IMR-90 (cell line): ENCODE measurements at places on chromosomes 7 and 10.

- DNase-seq = no peak
Observed at GRCh38 chr7:19674266-19674960, 34.4 kb downstream of the POLR1F start.

DNA sequence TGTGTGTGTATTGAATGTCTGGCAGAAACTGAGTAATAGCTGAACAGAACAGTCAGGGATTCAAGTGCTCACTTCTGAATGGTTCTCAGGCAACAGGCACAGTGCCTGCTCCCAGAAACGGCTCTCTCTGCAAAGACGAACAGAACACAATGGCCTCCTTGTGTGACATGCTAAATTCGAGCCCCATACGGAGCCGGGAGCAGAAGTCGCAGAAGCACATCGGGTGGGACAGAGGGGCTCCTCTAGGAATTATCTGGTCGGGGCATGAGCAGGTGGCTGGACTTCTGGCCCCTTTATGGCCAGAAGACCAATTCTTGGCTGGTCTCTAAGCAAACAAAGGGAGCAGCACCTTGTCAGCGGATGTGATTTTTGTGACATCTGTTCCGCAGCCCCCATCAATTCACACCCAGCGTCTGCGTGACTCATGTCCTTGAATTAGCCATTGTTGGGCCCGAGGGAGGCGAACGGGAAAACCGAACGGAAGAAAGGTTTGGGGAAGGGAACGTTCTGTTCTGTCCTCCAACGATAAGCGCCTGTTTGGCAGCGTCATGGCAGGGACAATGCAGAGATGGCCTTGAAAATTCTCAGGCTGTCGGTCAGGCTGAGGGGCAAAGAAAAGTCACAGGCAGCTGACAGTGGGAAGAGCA is 47.3 kb upstream of the NPTX2 start:
- DNase-seq = no peak

- DNase-seq = no peak
Observed at GRCh38 chr10:118181021-118181420, 134.3 kb upstream of the RAB11FIP2 start.

GRCh38 chr10:32961895-32962369 is 3.9 kb upstream of the ITGB1 start:
- DNase-seq = peak; percentile 93

DNA sequence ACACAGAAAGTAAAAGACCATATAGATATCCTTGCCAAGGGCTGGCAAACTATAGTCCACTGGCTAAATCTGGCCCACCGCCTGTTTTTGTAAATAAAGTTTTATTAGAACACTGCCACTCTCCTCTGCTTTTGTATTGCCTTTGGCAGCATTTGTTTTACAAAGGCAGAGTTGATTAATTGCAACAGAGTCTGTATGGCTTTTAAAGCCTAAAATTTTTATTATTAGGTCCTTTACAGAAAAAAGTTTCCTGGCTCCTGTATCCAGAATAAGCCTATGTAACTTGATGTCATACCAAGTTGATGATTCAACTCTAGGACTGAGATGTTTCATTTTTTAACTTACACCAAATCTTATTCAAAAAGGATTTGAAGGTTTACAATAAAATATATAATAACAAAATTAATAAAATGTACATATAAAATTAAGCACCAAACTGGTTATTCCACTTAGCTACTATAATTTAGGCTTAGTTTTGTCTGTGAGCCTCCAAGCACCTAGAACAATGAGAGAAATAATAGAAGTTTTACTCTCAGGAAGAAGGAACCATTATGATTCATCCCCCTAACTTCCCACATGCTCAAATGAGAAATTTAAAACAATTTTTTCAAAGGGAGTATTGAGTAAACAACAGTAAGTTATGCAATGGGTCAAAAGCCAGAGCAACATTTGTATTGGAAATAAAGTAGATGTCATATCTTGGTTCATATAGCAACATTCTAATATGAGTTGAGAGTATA is 31.9 kb downstream of the CPED1 start:
- peak; percentile 72 for DNase-seq

DNA sequence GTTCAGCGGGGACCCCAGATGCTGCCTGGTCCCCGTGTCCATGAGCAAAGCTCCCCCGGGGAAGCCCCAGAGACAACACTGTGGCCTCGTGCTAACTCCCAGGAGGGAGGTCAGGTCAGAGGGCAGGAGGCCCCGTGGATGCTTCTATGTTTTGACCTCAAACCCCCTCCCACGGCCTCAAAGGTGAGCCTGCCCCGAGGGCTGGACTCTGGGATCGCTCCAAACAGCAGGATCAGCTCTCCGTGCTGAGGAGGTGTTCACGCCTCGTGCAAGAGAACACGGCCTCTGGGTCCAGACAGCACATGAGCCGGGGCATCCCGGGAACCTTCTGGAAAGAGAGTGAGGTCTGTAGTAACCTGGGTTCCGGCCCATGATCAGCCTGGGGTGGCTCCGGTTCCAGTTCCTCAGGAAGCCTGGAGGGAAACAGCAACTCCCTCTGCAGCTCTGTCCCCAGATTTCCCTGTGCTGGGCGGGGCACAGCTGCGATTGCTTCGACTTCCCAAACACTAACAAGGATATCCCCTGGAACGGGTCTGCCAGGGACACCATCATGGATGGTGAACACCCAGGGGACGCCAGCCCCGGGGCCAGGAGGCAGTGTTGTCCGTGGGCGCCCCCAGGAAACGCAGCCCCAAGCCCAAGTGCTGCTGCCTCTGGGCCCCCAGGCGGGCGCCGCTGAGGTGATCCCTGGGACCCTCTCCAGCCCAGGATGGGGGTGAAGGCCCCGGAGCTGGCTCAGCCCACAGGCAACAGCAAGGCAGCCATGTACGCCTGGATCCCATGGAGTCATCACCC is 18.0 kb upstream of the INPP5A start:
- DNase-seq = no peak

DNA sequence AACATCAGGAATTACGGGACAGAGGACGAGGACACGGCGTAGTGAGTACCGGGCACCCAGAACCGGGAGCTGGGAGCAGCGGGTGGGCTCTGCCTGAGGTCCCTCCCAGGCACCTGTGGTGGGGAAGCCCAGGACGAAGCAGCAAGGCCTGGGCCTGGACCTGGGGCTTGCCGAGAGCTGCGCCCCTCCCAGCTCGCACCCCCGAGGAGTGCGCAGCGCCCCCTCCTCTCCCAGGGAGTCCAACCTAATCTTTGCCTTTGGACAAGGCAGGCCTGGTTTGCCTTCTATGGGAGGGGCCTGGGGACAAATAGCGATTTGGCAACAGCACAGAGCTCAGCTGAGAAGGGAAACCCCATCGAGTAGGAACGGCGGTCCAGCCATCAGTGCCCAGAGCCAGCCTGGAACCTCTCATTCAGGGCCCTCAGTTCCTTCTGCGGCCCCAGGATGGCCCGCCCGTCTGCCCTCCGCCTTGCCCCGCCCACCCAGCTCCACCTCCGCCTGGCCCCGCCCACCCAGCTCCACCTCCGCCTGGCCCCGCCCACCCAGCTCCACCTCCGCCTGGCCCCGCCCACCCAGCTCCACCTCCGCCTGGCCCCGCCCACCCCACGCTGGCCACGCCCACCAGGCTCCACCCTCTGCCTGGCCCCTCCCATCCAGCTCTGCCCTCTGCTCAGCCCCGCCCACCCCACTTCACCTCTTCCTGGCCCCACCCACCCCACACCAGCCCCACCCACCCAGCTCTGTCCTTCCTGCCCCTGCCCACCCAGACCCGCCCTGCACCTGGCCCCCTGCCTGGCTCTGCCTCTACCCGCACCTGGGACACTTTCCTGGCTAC is 32.5 kb upstream of the KNDC1 start:
- no peak for DNase-seq

DNA sequence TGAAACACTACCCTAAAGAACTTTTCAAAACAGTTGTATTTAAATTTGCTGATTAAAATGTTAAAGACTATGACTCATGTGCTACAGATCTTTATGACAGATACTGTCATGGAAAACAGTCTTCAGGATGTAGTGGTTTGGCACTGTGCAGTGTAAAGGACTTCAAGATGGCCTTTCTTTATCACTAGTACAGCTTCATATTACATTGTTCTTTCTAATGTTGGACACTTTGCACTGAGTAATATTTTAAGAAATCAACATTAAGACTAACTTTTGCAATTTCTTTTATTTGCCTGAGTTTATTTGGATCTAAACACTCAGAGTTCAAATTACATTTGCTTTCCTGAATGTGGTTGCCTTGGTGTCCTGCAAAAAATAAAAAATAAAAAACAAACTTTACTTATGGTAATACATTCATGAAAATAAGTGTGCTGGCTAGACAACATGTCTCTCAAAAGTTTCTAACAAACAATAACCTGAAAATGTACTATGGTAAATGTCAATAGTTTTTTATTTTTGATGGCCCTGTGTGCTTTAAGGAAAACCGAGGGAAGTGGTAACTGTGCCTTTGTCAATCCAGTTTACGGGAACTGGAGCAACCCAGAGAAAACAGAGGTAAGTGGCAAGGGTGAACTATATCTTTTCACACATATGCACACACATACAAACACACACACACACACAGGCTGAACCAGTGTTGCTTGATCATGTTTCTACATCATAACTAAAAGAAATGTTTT is 85.9 kb upstream of the PLXDC2 start:
- DNase-seq = peak; percentile 68

- peak; percentile 83 for DNase-seq
Observed at GRCh38 chr7:140079121-140079536, 16.4 kb upstream of the PARP12 start.

GRCh38 chr7:148912758-148913541 is 28.9 kb upstream of the EZH2 start:
- no peak for DNase-seq

DNA sequence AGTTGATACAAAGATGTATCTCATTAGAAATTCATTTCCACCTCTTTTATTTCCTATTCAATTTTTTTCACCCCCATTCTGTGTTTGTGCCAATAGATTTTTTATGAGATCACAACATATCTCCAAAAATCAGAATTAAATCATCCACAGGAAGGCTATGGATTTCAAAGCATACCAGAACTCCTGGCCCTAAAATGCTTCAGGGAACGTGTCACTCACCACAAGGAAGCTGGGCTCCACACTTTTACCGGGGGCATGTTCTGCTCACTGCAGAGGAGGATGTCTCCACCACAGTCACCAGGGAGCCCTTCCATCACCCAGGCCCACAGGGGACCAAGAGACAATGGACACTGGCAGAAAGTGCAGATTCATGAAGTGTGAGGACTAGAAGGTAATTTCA is 456.8 kb downstream of the KCNMA1 start:
- DNase-seq = peak; percentile 58

DNA sequence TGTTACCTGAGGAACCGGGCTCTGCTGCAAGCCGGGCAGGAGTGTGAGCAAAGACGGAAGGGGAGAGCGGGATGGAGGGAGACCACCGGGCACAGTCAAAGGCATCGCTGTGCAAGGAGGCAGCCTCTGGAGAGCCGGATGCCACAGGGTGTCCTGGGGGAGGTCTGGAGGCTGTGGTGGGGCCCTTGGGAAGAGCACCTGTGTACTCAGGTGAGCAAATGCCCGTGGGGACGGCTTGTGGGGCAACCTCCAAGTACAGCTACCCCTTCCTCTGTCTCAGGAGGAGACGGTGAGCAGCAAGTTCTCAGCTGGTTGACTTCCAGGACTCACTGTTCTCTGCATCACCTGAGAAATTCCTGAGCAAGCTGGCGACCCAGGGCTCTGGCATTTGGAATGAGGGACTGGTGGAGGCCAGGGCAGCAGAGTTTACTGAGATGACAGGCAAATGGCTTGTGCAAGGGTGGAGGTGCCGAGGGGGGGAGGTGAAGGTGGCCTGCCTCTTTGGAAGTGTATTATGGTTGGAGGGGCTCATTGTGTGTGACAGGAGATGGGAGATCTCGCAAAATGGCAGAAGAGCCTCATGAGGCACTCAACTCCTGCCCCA is 345.2 kb upstream of the SHH start:
- no peak for DNase-seq

- peak; percentile 79 for DNase-seq
Observed at GRCh38 chr7:6516387-6516983, 34.8 kb downstream of the GRID2IP start.

- no peak for DNase-seq
Observed at GRCh38 chr10:105759669-105760068, 1118.6 kb downstream of the SORCS3 start.

- DNase-seq = no peak
Observed at GRCh38 chr7:31892099-31892829, 177.9 kb downstream of the PDE1C start.

DNA sequence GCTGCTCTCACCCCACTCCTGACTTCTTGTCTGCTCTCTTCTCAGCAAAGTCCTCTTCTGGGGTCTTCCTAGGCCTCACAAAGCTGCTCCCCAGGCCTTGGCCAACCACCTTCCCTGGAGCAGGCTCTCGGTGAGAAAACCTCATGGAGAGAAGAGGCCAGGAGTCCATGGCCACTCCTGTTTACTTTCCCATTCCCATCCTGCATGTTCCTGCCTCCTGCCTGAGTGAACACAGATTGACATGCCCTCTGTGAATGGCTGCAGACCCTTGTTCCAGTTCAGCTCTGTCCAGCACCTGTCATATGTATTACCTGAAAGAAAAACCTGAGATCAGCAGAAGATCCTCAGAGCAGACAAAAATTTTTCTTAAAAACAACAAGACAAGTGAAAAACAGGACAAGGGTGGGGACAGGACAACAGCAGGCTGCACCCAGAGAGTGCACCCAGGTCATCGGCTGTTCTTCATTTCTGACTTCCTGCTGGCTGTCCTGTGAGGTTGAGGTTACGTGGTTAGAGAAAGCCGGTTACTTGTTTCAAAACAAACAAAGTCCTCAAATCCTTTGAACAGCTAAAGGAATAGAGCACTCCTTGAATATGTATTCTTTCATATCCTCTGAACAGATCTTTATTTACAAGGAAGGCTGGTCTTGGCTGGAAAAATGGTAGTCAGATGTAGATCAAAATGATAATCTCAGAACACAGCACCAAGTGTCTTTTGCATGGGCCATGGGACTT is 34.0 kb upstream of the DLD start:
- DNase-seq = no peak

- DNase-seq = no peak
Observed at GRCh38 chr10:75957314-75958120, 526.1 kb downstream of the LRMDA start.

DNA sequence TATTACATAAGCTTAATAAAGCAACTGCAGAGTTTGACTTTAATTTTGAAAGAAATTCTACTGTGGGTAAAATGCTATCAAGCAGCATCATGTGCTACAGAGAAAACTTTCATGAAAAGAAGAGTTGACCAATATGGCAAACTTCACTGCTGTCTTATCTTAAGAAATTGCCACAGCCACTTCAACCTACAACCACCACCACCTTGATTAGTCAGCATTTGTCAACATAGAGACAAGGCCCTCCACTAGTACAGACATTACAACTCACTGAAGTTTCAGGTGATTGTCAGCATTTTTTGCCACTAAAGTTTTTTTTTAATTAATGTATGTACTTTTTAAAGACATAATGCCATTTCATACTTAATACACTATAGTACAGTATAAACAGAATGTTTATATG is 350.3 kb downstream of the HPSE2 start:
- no peak for DNase-seq

- no peak for DNase-seq
Observed at GRCh38 chr10:23869548-23869947, 339.4 kb upstream of the KIAA1217 start.

- no peak for DNase-seq
Observed at GRCh38 chr7:155993420-155994278, 181.4 kb upstream of the SHH start.

- no peak for DNase-seq
Observed at GRCh38 chr10:127833804-127834203, 58.9 kb downstream of the CLRN3 start.

GRCh38 chr7:100675581-100676350 is 2.2 kb downstream of the GNB2 start:
- DNase-seq = peak; percentile 59

- DNase-seq = no peak
Observed at GRCh38 chr10:110822712-110823311, 48.9 kb upstream of the PDCD4 start.

- no peak for DNase-seq
Observed at GRCh38 chr10:7445474-7446185, 34.8 kb upstream of the SFMBT2 start.

GRCh38 chr10:69481305-69481704 is 30.0 kb downstream of the TSPAN15 start:
- DNase-seq = no peak
